ENCODE measurements at places on chromosomes 11 and 22. TPM values are rescaled to one million over a fixed set of nuclear protein-coding genes. Genes with fewer than 3 reads are reported as not detected.

ROBO4 gene
- 2.0 TPM for total RNA-seq

RAB3IL1 gene
- 10.8 TPM for total RNA-seq

KCTD14 gene
- total RNA-seq: 6.0 TPM

OR4D10 gene
- total RNA-seq: not detected

MAP6 gene
- 3.8 TPM for total RNA-seq

ROBO3 gene
- total RNA-seq: 3.7 TPM

DERL3 gene
- 1.6 TPM for total RNA-seq

SAA4 gene
- 73.8 TPM for total RNA-seq

ZBTB16 gene
- total RNA-seq: 30.1 TPM

SLC25A45 gene
- 8.8 TPM for total RNA-seq

OR51A7 gene
- not detected for total RNA-seq

MPEG1 gene
- total RNA-seq: 0.57 TPM

SELENOM gene
- total RNA-seq: 130 TPM

MS4A4E gene
- not detected for total RNA-seq

CBLIF gene
- 60.8 TPM for total RNA-seq

F2 gene
- 79.7 TPM for total RNA-seq

SLC7A4 gene
- 140 TPM for total RNA-seq

KRTAP5-10 gene
- total RNA-seq: not detected

LYVE1 gene
- 9.1 TPM for total RNA-seq

MMP13 gene
- total RNA-seq: 0.57 TPM

C22orf23 gene
- total RNA-seq: not detected

RAC2 gene
- total RNA-seq: 10.5 TPM

SCGB2A2 gene
- not detected for total RNA-seq

CD3D gene
- 0.92 TPM for total RNA-seq

NXF1 gene
- total RNA-seq: 37.2 TPM

RTN4R gene
- total RNA-seq: 7.9 TPM

TEX12 gene
- total RNA-seq: 4.4 TPM

CARD10 gene
- total RNA-seq: 19.1 TPM

DENND6B gene
- 3.3 TPM for total RNA-seq

FIBIN gene
- 36.7 TPM for total RNA-seq

CCDC81 gene
- 0.33 TPM for total RNA-seq

MB gene
- not detected for total RNA-seq
